M059J (cell line): ENCODE measurements at places on chromosomes 1 and 21. TPM values are rescaled to one million over a fixed set of nuclear protein-coding genes. Genes with fewer than 3 reads are reported as not detected.

DNA sequence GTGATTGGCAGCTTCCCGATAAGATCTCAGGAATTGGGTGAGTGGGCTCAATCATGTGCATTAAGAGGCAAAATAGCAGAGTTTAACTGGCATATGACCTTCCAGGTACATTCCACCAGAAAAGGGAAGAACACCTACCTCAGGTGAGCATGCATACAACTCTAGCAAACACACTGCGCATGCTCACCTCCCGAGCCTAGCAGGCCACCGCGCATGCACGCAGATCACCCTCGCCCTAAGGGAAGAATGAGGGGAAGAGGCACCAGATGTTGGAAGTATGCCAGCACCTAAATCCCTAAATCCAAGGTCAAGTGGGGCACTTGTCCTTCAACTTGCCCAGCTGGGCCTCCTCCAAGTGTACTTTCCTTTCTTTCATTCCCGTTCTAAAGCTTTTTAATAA is 23.6 kb upstream of the CBR3 start:
- no peak for DNase-seq

DNA sequence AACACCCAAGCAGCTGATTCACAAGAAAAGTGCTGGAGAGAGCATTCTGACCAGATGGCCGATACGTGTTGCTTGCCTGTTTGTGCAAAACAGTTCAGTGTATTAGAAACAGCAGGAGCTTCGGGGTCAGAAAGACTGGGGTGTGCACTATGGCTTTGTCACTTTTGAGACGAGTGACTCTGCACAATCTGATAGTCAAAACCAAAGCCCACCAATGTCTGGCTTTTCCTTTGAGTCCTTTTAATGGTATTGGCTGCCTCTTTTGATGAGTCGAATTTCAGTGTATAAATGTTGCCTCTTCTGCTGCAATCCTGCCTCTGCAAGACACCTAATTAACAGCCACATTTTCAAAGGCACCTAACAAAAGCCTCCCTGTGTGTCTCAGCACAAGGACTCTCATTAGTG is 444.6 kb downstream of the AJAP1 start:
- DNase-seq = no peak

DNA sequence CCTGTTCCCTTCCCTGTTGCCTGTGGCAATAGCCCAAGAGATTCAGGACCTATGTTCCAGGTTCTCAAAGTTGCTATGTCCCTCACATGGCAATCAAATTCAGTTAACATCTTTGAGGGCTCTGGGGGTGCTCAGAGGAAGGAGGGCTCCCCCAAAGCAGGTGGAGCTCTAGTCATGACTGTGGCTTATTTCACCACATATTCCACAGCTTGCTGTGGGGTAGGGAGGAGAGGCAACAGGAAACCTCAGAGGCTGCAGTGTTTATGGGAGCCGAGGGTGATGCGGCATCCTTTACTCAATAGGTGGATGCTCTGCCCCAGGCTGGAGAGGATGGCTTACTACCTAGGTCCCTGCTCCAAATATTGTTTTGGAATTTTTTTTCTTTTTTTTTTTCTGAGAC is 1.2 kb upstream of the MKNK1 start:
- no peak for DNase-seq

DNA sequence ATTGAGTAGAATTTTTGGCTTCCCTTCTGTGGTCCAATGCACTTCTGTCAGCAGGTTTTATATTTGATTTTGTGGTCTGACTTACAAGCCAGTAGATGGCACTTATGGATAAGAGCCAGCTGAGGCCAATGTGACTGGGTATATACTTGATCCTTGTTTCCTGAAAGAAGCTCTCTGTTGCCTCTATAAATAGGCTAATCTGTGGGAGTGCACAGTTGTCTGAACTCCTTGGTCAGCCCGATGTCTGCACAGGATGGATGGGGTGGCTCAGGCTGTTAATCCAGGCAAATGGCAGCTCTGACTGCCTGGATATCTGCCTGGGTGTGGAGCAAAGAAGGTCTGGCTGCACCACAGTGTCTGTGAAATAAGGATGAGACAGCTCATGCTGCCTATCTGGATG is 1183.7 kb upstream of the PRMT6 start:
- no peak for DNase-seq

The PLEKHN1 gene
- total RNA-seq = 2.4 and 4.5 TPM in 2 replicates
